ENCODE measurements at places on chromosomes 4 and X.

DNA sequence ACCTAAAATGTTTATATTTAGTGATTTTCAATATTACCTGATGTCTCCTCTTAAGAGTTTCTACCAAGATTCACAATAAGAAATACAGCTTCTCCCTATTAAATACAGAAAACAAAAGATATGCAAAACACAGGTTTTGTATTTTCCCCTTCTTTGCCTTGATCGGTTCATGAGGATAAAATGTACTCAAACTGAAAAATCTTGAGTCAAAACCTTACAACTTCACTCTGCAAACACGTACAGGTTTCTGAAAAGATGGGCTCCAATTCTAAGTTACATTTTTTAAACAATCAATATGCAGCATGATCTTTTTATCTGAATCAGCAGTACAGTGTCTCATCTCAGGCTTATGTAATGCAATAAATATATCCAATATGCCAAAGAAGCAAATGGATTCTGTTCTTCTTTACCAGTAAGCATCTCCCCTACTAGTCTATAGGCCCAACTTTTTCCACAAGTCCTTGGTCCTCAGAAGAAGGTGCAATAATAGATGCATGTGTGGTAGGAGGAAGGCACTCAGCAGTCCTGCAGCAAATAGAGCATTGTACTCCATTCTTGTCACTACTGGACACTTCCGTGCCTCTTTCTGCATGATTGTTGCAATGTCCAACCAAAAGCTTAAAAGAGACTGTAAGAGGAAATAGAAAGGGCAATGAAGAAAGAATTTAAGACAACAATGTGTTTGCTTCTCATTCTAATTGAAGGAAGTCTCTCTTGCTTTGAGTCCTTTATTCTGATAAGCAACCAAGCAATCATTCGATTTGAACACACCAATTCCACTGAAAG, 3.2 kb downstream of the MAPK10 start:
- DNase-seq = no peak

GRCh38 chrX:3815896-3816664, 102.6 kb upstream of the PRKX start:
- DNase-seq = peak; percentile 8

DNA sequence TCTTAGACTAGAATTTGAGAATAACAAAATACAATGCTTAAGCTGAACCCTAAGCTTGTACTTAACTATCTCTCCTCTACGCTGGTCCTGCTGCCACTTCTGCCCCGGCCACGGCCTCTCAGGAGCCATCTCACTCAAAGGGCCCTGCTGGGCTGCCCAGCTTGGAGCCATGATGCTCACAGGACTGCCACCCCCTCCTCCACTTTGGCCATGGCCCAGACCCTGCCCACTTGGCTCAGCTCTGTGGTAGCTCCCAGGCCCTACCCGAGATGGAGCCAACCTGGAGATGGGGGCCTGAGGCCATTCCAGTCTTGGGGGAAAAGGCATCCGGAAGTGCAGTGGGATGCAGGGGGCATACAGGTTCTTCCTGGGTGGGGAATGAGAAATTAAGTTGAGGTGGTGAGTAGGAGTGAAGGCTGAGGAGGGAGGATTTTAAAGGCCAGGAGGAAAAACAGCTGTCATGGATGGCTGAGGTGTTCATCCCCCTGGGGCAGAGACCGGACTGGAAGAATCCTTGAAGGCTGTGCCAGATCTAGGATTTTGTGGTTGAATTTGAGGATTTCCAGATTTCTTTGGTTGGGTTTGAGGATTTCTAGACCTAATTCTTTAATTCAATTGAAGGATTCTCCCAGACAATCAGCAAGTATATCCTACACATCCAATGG, 824 bp downstream of the SASH3 start:
- no peak for DNase-seq

DNA sequence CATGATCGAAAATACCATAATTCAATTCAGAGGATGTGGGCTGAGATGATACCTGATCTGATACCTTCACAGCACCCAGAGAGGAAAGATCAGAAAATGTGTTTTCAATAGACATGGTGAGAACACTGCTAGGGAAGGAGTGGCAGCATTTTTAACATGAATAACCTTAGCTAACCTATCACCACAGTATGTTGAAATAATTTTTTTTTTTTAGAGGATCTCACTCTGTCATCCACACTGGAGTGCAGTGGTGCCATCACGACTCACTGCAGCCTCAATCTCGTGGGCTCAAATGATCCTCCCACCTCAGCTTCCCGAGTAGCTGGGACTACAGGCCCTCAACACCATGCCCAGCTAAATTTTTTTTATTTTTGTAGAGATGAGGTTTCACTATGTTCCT, 90.5 kb upstream of the RAPGEF2 start:
- DNase-seq = peak; percentile 17

DNA sequence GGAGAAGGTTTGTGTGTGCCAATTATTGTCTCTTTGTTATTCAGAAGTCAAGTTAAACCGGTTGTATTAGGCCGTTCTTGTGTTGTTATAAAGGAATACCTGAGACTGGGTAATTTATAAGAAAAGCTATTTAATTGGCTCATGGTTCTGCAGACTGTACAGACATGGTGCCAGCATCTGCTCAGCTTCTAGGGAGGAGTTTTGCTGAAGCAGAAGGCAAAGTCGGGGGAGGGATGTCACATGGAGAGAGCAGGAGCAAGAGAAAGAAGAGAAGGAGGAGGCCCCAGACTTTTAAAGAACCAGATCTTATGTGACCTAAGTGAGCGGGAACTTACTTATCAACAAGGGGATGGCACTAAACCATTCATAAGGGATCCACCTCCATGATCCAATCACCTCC, 349.3 kb upstream of the PCDH18 start:
- no peak for DNase-seq

DNA sequence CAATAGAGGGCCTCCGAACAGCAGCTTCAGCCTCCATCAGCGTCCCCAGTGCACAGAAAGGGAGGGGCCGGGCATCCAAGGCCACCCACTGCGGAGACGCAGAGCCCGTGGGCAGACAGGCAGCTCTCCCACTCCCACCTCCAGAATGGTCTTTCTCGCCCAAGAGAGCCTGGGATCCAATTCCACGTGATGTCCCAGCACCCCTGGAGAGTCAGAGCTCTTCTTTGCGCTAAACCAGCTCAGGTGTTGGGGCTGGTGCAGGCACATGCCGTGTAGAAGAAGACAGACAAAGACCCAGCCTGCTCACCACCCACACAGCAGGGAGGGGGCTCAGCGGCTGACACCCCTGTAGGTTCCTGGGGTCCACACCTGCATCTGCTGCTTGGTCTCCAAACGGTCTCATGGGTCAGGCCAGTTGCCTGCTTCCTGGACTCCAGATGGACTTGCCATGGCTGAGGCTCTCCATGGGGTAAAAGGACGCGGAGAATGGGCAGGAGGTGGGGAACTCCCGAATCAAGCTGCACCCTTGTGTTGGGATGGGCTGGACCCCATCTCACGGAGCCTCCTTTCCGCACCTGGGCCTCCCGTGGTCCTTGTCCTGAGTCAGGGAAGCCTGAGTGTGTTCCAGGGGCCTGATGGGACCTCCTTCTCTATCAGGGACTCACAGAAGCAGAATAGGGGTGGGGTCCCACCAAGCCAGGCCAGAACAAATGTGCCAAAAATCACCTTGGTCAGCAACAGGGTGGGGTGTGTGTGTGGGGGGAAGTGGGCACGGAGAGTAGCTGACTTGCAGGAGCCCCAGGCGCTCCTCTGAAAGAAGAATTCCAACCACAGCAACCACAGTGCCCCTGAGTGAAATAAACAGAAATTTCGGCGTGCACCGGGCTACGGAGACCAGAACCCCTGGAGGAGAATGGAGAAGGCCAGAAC, 11.6 kb upstream of the ASMTL start:
- no peak for DNase-seq

GRCh38 chr4:83230928-83231327, 53.7 kb downstream of the COQ2 start:
- DNase-seq = no peak

GRCh38 chrX:87728024-87728423, 210.4 kb downstream of the KLHL4 start:
- DNase-seq = no peak

GRCh38 chr4:83019794-83020494, 9.3 kb upstream of the LIN54 start:
- no peak for DNase-seq

DNA sequence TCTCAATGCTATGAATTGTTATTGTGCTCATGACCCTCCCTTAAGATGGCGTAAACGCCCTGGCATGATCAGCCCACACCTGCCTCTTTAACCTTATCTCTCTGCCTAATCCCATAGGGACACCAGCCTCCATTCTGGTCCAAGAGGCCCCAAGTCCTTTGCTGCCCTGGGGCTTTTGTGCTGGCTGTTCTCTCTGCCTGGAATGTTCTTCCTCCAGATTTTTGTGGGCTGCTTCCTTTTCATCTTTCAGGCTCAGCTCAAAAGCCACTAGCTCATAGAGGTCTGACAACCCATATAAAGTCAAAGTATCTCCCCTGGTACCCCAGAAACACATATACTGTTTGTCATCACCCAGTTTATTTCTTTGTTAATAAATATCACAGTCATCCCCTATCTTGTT, 42.4 kb downstream of the APLN start:
- no peak for DNase-seq

DNA sequence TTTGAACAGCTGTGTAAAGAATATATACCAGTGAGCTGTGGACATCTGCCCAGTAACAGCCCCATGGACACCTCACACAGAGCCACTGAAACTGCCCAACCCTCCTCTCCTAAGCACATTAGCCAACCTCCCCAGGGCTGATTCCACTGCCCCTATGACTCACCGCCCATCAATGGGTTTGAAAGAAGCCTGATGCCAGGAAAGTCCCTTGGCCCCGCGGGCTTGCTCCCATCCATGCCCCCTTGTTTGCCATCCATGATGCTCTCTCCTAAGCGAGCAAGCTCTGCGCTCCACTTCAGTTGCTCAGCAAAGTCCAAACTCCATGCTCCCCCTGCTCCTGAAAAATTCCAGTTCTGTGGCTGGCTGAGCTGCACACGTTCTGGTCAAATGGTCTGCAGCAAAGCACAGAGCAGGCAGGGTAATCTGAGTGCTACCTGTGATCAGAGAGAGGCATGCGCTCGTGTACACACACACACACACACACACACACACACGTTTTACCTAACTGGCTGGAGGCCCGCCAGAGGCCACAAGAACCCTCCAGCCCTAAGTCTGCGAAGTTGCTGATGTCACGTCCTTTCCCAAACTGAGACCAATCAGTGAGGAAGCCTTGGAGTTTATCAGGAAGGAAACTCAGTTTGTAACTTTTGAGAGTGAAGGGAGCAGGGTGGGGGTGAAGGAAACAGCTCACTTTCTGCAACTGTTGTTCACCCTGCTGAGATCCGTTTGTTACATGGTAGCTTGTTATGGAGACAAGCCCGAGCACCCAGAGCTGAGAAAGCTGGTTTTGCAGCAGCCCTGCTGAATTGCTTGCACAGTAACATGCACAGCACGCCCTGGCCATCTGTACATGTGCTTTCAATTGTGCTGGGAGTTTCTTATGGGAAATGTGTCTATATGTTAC, at the start of gene ASB9:
Gene ASB9 (minus strand): TSS at position 466 of the 904 bp plus-strand sequence. CDS start 209 bp downstream, at position 257.
- peak; percentile 96 for DNase-seq

- no peak for DNase-seq
Measured at GRCh38 chrX:45191820-45192409, 8.8 kb downstream of the DIPK2B start.

DNA sequence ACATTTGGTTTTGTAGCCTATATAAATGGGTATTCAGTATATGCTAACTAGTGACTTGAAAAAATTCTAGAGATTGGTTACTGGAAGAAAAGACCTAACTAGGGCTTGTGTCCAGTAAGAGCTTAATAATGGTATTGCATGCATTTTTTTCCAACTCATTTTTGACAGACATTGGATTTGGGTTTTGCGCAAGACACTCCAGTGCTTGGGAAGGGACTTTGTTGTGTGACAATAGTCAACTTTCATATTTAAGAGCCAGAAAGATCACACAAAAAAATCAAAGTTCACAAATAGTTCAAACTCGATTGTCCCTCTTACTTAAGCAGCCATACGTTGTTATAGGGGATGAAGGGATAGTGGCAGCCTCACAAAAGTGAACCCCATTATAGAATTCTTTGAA, 1.2 kb upstream of the HSD17B11 start:
- no peak for DNase-seq

DNA sequence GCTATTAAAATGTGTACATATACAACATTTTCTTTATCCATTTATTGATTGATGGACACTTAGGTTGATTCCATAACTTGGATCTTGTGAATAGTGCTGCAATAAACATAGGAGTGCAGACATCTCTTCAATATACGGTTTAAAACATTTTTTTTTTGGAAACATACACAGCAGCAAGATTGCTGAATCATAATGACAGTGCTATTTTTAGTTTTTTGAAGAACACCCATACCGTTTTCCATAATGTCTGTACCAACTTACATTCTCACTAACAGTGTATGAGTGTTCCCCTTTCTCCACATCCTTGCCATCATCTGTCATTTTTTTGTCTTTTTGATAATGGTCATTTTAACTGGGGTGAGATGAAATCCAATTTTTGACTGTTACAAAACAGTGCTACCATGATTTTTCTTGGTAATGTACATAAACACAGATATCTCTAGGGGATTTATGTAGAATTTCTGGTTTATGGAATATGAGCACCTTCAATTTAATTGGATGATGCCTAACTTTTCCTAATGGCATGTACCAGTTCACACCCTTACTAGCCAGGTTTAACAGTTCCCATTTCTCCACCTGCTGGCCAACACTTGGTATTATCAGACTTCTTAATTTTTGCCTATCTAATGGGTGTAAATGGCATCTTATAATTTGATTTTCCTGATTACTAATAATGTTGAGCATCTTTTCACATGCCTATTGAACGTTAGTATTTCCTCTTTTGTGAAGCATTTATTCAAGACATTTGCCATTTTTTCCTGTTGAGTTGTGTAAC, 21.0 kb upstream of the TMSB15B start:
- peak; percentile 58 for DNase-seq

DNA sequence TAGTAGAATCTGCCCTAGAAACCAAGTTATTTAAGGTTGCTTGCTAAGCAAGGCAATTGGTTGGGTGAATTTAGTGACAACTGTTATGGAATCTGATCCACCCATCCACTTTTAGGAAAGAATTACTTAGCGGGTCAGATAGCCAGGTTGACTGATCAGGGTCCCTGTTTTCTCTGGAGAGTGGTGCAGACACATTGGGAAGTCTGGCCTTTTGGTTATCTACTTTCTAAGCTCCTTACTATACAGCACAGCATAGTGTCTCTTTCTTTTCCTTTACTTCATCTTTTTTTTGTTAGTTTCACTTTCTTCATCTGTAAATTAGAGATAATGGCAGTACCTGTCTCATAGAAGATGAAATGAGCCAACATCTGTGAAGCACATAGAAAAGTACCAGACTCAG, 7.4 kb downstream of the HERC3 start:
- DNase-seq = no peak

- no peak for DNase-seq
Measured at GRCh38 chrX:2416851-2417604, 83.7 kb downstream of the DHRSX start.

DNA sequence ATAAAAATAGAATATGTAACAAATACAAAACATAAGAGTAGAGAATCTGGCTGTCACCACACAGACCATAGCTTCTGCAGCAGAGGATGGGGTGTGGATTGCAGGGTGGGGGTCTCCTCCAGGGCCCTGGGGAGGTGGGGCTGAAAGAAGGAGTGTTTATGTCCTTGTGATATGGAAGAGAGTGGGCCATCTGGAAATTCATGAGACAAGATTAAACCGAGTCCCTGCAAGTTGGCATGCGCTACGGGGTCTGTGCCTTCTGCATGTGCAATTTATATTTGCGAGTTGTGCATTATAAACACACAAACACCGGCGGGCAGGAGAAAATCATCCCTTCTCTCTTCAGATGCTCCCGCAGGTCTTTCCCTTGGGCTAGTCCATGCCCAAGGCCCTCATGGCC, 145.9 kb downstream of the EVC2 start:
- no peak for DNase-seq

GRCh38 chrX:47631676-47632075, 1.9 kb upstream of the CFP start:
- DNase-seq = no peak

All from A549 (cell line).